Cardiac fibroblast (primary cell): ENCODE measurements at places on chromosomes 7 and 10.

- no peak for DNase-seq
Observed at GRCh38 chr7:121878918-121879464, 6.0 kb downstream of the PTPRZ1 start.

GRCh38 chr7:46178661-46179060, 257.6 kb upstream of the IGFBP3 start:
- DNase-seq: no peak

- DNase-seq: no peak
Observed at GRCh38 chr7:130922206-130923112, 188.5 kb upstream of the KLF14 start.

DNA sequence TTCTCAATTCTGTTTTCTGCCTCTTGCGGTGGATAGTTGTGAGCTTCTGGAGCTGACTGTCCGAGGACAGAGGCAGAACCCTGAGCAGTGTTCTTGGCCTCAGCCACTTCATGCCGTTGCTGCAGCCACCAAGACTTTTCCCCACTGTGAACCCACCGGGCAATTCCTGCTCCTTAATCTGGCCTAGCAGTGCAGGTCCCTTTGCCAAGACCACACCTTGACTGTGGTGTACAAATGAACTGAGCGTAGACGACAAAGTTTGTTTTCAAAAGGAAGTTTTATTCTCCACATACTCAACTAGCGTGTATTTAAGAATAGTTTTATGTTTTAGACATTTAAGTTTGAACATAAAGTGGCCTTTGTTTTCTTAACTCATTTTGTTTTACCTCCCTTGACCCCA, 29.4 kb downstream of the SLC25A28 start:
- DNase-seq: no peak

GRCh38 chr7:34487391-34488115, 170.5 kb upstream of the NPSR1 start:
- DNase-seq: no peak

DNA sequence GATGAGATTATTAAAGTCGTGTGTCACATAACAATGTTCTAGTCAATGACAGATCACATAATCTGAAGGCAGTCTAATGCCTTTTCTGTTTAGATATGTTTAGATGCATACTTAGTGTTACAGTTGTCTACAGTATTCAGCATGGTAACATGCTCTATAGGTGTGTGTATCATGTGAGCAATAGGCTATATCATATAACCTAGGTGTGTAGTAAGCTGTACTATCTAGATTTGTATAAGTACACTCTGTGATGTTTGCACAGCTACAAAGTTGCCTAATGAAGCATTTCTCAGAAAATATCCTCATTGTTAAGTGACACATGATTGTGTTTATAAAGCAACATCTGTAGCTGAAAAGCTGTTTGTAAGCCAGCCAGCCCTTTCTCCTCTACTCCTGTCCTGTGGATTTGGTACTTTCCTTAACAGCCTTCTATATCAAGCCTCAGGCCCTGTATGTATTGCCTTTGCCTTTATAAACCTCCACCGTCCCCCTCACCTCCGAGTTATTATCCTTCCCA, 6.3 kb downstream of the HECTD2 start:
- DNase-seq: no peak

DNA sequence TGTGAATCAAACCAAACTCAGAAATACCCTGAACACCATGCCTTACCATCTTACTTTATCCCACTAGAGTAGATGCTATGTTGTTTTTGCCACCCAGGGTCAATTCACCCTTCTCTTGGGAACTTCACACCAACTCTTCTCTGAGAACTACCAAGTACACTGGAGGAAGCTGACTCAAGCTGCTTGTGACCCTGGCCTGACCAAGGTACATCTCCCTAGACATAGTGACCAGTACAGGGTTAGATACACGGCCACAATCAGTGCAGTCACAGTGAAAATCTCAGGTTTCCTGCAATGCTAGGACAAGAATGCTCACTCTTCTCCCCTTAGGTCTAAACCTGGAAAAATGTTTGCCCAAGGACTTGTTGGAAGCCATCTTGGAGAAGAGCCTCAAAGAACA, 31.8 kb downstream of the EZH2 start:
- DNase-seq: no peak

- peak; percentile 90 for DNase-seq
Observed at GRCh38 chr7:102125127-102125596, 161.5 kb upstream of the SH2B2 start.

DNA sequence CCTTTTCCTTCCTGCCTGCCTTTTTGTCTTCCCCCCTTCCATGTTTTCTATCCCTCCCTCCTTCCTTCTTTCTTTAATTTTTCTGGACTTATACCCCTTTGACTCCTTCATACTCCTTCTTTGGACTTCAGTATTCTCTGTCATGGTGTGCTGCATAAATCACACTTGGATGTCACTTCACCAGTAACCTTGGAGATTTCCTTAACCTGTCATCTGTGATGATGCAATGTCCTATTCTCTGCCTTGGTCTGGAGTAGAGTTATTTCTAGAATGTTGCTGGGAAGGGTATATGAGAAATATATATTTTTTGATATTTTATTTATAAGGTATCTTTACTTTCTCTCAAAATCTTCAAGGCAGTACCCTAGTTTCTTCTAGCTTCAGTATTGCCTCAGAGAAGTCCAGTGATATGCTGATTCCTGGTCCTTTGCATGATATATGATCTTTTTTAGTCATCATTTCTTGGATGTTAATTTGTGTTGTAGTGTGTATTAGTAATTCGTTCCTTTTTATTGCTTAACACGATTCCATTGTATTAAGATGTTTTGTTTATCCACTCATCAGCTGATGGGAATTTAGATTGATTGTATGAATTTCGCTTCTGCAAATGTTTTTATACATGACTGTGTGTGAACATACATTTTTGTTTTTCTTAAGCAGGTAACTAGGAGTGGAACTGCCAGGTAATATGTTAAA, 206.9 kb upstream of the MBL2 start:
- DNase-seq: no peak

DNA sequence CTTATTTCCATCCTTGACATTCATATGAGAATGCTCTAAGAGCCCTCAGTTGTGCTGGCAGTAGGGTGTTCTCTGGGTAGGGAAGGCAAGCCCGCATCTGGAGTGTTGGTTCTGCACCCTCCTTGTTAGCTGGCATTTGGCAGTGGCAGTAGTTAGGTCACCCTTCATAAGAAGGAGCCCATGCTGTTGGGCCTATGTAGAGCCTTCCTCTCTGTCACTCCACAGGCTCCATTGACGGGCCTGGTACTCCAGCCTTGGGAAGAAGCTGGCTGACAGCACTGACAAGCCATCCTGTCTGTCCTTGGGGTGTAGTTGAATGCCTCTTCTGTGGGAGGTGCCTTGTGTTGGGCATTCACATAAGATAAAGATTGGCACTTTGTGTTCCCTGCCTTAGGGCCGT, 89.7 kb downstream of the BMPR1A start:
- DNase-seq: no peak
